Inflammatory macrophage treated with lipopolysaccharide for 4 hours (primary cell): ENCODE measurements at places on chromosomes 3 and 15.

GRCh38 chr15:88512601-88513000 lies 33.9 kb downstream of the DET1 start:
- no peak for DNase-seq

- DNase-seq: no peak
These were observed 6.9 kb downstream of the PRSS50 start for GRCh38 chr3:46710671-46711295.

DNA sequence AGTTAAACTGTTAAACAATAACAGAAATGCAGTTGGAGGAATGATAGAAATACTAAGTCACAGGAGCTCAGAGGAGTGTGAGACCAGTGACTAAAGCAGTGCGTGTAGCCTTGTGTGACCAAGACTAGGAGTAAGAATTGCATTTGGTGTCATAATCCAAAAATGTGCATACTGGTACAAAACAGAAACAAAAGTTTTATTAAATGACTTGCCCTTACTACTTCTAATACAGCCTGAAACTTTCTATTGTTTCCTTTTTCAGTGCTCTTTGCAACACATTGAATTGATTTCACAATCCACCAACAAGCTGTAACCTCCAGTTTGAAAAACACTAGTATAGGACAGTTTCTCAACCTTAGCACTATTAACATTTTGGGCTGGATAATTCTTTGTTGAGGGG lies 17.1 kb downstream of the SNX1 start:
- peak; percentile 91 for DNase-seq

GRCh38 chr3:78161736-78162135 lies 1121.8 kb downstream of the ROBO2 start:
- no peak for DNase-seq

DNA sequence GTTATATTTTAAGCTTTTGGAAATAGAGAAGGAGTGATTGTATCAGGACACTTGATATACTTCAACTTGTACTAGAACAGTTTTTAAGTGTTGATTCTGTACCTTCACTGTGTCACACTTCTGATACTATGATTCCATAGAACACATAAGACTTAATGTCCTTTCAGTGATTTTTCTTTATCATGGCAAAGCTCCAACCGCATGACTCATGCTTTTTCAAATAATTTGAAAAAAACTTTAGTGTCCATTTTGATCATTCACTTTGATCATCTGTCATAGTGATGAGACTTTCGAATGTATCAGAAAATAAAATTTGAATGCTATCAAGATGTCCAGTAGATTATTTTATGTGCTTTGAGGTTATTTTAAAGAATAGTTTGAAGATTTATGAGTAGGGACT lies 32.0 kb downstream of the AP4E1 start:
- no peak for DNase-seq

DNA sequence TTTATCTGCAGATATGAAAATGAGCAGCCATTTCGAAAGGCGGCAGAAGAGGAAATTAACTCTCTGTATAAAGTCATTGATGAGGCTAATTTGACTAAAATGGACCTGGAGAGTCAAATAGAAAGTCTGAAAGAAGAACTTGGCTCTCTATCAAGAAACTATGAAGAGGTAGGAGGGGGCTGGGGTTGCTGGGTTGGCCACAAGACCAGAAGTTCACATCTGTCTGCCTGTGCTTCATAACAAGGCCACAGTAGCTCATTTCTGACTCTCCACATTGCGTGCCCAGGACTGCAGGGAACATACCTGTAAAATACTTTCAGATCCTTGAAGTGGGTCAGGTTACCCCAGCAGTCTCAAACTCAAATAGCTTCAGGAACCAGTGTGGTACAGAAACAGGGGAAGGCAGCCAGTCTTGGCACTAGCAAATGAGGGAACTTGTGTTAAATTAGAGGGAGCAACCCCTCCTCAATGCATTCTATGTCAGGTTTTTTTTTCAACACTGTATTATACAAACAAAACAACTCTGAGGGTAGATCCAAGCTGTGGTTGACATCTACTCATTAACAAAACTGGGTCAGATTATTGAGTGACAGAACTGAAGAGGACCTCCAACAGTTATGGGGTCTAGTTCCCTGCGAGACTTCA lies 48.7 kb downstream of the BFSP2 start:
- DNase-seq: peak; percentile 88

GRCh38 chr15:96181873-96182301 lies 148.6 kb upstream of the NR2F2 start:
- no peak for DNase-seq

- DNase-seq: peak; percentile 73
These were observed 18.8 kb downstream of the ATG7 start for GRCh38 chr3:11290743-11291680.

DNA sequence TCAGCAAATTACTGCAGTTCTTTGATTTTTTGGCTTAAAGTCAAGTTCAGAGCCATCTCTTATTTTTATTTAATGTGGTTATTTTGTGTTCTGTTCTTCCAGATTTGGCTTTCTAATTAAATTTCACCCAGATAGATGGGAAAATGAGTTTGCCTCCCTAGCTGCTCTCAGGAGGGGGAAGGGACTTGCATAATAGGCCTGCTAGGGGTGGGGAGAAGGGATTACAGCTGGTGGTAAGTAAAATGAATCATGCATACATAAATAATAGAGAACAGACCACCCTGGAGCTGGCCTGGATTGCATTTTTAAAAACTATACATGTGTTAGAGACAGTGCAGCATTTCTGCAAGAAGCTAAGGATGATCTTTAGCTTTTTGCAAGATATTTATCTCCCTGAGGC lies 3.9 kb upstream of the PXYLP1 start:
- no peak for DNase-seq

- DNase-seq: no peak
These were observed 69.1 kb upstream of the PROK2 start for GRCh38 chr3:71854096-71854495.

DNA sequence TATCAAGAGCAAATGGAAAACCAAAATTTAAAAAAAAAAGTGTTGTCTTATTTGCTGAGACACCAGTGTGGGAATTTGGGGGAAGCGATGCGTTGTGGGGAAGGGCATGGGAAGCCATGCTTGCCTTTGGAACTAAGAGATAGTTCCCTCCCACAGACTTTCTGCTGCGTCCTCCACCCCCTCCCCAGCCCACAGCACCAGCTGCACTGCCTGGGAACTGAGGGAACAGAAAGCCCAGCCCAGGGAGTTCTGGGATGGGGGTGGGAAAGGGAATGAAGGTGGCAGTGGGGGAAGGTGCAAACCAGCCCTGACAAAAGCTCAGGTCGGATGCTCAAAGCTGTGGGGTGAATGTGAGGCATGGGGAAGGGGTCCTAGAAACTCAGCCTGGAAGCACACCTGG lies 8.1 kb upstream of the NTRK3 start:
- DNase-seq: no peak

DNA sequence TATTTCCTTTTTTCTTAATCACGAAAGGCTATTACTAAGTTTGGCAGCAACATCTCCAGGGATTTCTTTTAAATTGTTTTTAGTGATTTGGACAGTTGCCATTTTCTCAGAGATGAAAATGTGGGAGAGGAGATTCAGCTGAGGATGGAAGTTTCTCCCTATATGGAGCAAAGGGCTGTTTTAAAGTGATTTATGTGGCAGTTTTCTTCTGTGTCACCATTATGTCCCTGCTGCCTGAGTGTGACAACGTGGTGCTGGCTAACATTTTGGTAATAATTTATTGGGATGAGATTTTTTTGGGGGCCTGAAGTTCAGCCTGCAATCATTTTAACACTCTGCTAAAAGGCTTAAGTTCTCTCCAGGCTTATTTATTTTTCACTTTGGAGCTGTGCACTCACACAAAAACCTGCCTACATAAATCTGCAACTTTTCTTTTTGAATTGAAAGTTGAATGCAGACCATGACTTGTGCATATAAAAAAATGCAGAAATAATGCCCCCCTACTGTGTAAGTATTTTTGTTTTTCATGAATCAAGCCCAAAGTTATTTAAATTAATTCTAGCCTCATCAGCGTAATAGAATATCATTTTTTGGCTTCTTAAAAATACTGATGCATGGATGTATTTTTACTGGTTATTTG lies 210.9 kb downstream of the ZIC1 start:
- DNase-seq: no peak

DNA sequence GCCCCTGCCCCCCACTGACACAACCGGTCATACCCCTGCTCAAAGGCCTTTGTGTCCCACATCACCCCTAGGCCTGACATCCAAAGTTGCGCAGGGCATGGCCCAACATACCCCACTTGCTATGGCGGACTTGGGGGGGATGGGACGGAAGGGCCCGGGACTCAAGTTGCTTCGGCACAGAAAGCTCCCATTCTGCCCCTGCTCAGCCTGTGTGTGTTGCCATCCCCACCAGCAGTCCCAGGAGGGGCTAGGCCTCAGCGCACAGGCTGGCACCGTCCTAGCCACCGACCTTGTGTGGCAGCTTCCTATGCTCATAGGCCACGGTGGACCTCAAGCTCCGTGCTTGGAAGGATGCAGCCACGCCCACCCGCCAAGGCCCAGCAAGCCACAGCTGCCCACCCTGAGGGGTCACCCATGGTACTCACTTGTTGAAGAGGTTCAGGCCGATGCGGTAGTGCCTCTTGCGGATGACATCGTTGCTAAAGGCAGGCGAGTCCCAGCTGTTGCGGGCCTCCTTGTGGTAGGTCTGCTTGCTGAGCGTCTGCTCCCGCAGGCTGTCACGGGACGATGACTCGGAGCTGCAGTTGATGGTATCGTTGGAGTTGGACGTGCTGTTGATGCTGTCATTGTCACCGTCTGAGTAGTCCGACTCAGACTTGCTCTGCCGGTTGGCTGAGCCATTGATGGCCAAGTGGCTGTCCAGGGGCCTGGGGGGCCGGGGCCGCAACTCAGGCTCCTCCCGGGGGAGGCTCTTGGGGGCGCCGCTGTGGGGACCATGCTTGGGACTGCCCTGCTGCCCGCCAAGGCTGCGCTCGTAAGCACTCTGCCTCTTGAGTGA lies 93.9 kb upstream of the RPL32 start:
- peak; percentile 36 for DNase-seq

GRCh38 chr3:13074006-13074375 lies 762 bp upstream of the IQSEC1 start:
- no peak for DNase-seq

GRCh38 chr3:11810276-11810675 lies 36.4 kb downstream of the TAMM41 start:
- no peak for DNase-seq

DNA sequence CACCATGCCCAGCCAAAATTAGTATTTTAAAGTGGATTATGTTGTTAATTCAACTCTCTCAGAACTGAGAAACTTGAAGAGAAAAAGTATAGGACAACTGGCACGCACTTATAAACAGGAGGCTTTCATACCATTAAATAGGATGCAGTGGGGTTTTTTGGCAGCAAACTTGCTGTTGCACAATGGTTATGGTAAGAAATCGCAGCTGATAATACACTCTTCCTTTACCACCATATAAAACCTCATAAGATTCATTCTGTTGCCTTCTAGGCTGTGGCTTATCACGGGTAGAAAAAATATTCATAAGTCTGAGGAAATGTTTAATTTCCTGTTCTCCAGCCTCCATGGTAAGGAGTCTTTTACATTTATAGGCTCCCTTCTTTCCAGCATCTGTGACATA lies 95.3 kb downstream of the TMCO5A start:
- no peak for DNase-seq

DNA sequence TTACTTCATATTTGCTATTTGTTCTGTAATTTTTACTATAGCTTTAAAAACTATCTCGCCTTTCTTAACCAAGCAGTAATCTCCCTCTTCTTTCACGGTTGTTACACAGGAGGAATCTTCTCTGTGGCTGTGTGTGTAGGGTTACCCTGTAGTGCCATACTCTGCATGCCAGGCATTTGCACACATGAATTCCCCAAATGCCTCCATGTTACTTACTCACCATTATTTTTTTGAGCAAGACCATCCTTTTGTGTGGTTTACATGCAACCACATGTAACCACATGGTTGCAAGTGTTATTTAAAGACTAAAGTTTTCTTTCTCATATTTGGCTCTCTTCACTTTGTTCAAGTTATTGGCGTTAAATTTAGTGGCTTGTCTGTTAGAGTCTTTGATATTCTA lies 45.5 kb downstream of the HPS3 start:
- no peak for DNase-seq

DNA sequence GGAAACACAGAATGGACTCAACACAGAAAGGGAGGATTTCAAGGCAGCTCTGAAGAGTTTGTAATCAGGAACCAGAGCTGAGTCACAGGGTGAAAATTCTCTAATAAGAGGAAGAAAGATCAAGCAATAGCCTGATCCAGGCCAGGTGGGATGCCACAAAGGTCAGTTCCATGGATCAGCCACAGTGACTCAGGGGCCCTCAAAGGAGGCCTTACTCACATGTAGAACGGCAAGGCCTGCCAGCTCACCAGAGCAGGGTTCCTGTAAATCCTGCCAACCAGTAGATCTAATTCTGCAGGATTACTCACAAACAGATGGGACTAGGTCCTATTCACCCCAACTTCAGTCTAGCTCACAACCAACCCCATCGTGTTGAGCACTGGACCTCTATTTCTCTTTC lies 78.3 kb upstream of the PPP2R3A start:
- DNase-seq: no peak

- DNase-seq: no peak
These were observed 20.6 kb downstream of the ABTB1 start for GRCh38 chr3:127693336-127693843.

DNA sequence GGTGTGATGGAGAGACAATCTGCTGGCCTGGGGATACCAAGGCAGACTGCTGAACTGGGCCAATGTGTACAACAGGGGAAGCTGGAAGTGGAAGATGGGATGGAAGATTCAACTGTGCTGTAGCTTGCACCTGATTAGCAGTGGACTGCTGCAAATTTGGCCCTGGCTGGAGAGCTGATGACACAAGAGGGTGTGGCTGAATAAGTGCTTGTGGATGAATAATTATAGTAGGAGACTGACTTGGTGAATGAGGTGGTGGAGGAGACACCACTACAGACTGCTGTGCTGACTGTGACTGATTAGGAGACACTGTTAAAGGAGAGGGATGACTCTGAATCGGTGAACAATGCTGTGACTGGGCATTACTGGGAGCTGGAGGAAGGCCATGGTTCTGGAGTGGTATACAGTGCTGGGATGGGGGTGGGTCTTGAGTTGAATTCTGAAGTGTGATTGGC lies 52.5 kb downstream of the PHC3 start:
- DNase-seq: peak; percentile 29

- DNase-seq: peak; percentile 34
These were observed 52.1 kb downstream of the VGLL4 start for GRCh38 chr3:11591391-11592282.

- DNase-seq: peak; percentile 73
These were observed 29.9 kb downstream of the ACP3 start for GRCh38 chr3:132346841-132347736.

DNA sequence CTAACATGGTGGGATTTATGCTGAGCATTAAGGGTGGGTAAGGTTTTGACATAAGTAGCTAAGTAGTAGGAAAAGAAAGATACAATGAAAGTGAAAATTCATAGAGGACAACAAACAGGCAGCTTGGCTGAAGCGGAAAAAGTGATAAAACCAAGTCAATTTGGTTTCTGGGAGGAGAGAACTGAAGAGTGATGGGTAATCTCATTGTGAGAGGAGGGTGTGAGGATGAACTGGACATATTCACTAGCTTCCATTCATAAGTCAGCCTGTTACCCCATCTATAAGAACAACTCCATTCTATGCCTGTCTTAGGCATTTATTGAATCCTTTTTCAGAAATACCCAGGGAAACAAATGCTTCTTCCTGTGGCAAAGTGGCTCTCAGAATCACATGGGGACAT lies 67.1 kb upstream of the BBX start:
- no peak for DNase-seq

GRCh38 chr3:181929501-181929900 lies 217.8 kb downstream of the SOX2 start:
- no peak for DNase-seq
